ENCODE measurements at places on chromosomes 5 and 9.

DNA sequence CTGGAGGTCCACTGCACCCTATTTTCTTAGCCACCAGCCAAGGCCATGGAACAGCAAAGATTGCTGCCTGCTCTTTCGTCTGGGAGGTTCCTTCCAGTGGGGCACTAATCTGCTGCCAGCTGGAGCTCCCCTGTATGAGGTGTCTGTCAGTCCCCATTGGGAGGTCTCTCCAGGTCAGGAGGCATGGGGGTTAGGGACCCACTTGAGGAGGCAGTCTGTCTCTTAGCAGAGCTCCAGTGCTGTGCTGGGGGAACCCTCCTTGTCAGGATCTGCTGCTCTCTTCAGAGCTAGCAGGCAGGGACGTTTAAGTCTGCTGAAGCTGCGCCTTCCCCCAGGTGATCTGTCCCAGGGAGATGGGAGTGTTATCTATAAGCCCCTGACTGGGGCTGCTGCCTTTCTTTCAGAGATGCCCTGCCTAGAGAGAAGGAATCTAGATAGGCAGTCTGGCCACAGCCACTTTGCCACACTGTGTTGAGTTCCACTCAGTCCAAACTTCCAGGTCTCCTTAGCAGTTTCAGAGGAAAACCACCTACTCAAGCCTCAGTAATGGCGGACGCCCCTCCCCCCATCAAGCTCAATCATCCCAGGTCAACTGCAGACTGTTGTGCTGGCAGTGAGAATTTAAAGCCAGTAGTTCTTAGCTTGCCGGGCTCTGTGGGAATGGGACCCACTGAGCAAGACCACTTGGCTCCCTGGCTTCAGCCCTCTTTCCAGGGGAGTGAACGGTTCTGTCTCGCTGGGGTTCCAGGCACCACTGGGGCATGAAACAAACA is 317.7 kb downstream of the LRRC70 start:
- no peak for DNase-seq

DNA sequence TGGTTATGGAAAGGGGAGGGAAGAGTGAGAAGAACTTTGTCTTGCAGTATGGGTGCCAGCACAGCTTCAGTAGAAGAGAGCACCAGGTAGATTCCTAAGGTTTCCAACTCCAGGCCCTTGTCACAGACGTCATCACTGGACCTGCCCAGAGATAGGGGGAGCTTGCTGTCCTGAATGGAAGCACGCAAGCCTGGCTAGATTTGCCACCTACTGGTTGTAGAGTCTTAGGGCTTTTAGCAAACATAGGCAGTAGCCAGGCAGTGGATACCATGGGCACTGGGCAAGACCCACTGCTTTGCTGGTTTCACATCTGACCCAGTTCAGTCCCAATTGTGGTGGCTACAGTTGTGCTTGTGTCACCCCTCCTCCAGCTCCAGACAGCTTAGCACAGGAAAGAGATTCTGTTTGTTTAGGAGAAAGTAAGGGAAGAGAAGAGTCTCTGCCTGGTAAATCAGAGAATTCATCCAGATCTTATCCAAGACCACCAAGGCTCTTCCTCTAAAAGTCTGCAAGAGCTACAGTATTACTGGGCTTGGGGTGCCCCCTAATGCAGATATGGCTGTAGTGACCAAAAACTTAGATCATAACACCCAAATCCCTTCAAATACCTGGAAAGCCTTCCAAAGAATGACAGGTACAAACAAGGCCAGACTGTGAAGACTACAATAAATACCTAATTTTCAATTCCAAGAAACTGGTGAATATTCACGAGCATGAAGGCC is 158.9 kb downstream of the HINT1 start:
- no peak for DNase-seq

DNA sequence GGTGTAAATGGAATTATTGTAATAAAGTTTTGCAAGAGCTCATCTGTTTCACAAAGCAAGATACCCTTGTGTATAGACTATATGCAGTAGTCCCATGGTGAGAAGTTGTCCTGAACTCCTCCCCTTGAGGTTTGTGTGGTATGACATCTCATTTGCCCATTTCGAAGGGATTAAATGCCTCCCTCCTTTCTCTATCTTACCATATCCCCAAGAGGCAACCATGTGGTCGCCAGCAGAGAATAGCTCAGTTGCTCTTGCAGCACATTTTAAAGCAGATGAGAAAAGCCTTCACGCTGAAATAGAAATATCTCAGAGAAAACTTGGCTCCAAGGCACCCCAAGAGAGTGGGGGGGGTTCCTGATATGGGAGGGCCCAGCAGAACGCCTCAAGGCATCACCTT is 4.6 kb downstream of the SEMA6A start:
- DNase-seq = no peak

GRCh38 chr5:180428598-180428997 is 65.6 kb upstream of the CNOT6 start:
- DNase-seq = no peak

DNA sequence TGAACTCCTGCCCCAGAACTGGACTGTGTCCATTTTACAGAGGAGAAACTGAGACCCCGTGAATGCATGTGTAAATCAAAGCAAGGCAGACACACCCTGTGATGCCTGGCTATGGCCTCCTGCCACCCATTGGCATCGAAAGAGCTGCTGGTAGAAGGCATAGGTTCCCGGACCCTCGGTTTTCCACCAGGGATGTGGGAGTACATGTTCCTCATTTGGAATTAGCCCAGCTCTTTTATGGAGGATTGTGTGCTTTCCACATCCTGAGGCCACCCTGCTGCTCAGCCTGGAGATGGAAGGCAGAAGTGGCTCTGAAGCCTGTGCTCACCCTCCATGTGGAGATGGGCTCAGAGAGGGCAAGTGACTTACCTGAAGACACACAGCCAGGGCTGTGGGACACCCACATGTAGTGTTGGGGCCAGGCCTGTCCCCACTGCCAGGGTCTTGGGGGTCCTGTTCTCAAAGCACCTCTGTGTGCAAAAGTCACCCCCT is 2.8 kb downstream of the SUSD3 start:
- no peak for DNase-seq

DNA sequence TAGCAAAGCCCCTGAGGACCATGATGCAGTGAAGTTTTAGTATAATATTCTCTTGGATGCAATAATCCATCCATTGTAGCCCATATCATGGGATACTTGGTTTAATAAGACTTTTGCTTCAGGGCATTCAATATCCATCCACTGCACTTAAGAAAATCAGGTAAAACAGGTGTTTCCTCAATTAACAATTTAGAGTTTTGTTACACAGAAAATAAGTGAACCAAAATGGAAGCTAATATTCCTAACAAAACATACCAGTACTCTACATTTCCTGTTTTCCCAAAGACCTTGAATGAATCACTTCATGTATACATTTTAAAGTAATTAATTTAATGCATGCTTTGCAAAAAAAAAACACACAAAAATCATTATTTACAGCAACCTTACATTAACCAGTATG is 305.6 kb downstream of the NR2F1-AS1 start:
- no peak for DNase-seq

- DNase-seq = no peak
These were observed 13.7 kb upstream of the KIF4B start for GRCh38 chr5:154999865-155000264.

GRCh38 chr9:33837138-33837537 is 20.2 kb downstream of the UBE2R2 start:
- DNase-seq = no peak
